H4 (cell line): ENCODE measurements at places on chromosomes 11 and 22. TPM values are rescaled to one million over a fixed set of nuclear protein-coding genes. Genes with fewer than 3 reads are reported as not detected.

Gene MUC6
- total RNA-seq, result not detected in 2 replicates

Gene ACTN3
- total RNA-seq, result not detected in 2 replicates

Gene OR10A2
- total RNA-seq, result not detected in 2 replicates

Gene CSKMT
- 7.0 and 8.4 TPM in 2 replicates for total RNA-seq

Gene TRPC6
- 0.02 TPM in 1 of 2 replicates, not detected in the other for total RNA-seq

Gene IFITM1
- total RNA-seq, result 179 TPM in 2 replicates

Gene FCHSD2
- 3.7 and 5.0 TPM in 2 replicates for total RNA-seq

Gene OR8G1
- not detected in 2 replicates for total RNA-seq

Gene PRR5
- 4.7 and 5.0 TPM in 2 replicates for total RNA-seq

Gene CCDC86
- total RNA-seq, result 12.4 and 12.7 TPM in 2 replicates

Gene NRXN2
- total RNA-seq, result 0.17 and 0.35 TPM in 2 replicates

GRCh38 chr22:21698430-21699329 lies 32.9 kb downstream of the PPIL2 start:
- no peak for DNase-seq

- DNase-seq, result no peak
Observed at GRCh38 chr11:60835534-60835846, 6.4 kb upstream of the CCDC86 start.

DNA sequence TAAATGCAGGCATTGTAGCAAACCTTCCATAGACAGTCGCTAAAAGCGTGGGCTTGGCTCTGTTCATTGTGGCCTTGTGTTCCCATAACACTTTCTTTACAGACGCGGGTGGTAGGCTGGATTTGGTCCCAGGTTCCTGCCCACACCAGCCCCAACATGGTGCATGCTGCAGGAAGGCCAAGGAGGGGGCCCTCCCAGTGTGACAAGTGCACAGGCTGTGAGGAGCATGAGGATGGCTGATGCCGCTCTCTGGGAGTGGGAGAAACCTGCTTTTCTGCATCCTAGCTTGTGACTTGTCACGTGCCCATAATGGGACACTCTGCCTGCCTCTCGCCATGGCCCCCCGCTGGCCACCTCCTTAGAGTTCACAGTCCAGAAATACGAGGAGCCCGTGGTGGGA lies 161.8 kb upstream of the B3GAT1 start:
- DNase-seq, result no peak

GRCh38 chr11:34585735-34586487 lies 35.0 kb upstream of the EHF start:
- peak; percentile 63 for DNase-seq

DNA sequence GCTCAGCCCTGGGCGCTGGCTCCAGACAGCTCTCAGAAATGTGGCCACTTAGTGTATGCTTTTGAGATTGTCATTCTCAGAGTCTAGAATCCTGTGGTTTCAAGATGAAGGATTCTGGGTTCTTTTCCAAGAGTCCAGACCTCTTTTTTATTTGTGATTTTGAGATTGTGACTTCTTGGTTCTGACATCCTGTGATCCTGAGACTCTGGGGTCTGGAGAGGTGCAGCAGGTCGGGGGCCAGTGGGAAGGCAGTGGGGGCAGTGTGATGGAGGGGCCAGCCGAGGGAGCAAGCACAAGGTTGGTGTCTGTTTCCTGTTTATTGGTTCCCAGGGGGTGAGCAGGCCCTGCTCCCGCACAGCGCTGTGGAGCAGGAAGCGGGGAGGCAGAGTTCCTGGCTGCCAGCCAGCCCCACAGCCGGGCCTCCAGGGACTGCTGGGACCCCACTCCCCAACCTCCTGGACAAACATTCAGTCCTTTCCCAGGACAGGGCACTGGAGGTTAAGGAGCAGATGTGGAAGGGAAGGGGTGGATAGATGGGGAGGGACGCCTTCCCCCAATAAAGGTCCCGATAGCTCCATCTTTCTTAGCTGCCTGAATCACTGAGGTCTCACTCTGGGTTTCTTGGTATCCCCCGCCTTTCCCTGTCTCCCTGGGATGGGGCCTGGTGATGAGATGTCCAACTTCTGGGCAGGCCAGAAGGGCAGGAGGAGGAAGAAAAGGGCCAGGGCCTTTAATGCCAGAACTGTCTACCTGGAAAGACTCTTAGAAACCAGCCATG lies 13.7 kb downstream of the ARHGEF17 start:
- peak; percentile 69 for DNase-seq

DNA sequence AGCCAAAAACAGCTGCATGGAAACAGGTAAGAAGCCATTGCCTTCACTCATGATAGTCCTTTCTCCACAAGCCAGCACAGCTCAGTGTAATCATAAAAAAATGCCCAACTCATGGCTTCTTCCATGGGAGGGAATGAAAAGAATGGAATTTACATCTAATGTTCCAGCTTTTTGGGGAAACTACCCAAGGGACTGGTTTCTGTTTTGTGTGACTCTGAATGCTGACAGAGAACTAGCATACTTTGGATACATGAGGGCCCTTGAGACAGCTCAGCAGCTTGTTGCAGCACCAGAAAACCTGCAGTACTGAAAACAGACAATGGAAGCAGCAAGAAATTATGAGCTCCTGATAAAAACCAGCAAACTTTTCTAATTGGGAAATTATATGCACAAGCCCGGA lies 24.2 kb upstream of the HORMAD2 start:
- DNase-seq, result no peak

- no peak for DNase-seq
Observed at GRCh38 chr11:104764710-104765045, 133.6 kb downstream of the CASP12 start.

GRCh38 chr22:47300698-47301405 lies 538.4 kb downstream of the TBC1D22A start:
- DNase-seq, result no peak

GRCh38 chr22:40329466-40329865 lies 16.8 kb upstream of the ADSL start:
- DNase-seq, result no peak

DNA sequence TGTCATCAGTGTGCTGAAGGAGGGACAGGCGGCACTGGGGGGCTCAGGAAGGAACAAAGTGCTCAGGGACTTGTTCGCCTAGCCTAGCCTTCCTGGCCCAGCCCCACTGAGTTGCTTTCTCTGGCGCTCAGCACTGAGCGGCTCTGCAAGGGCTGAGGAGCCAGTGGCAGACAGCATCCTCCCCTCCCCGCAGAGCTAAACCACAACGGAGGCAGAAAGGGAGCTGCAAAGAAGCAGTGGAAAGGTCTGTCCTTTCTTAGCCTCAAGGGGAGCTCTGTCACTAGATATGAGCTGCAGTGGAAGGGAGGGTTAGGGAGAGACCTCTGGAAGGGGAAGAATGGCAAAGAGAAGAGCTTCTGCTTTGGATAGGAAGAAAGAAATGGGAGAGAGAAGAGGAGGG lies 89.7 kb upstream of the PHOX2A start:
- DNase-seq, result no peak

DNA sequence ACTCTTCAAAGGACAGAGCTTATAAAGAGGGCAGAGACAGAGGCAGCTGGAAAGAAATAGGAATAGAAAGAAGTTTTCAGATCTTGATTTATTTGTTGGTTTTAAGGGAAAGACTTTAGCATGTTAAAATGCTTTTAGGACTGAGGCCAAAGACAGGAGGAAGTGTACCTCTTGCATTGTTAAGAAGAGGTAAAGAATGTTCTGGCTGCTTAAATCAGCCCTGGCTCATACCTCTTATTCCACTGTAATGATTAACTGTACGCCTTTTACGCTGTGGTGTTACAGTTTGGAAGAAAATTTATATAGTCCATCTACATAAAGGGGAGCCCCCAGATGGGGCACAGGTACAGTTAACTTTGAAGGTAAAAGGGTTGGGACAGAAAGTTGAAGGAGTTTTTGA lies 10.1 kb upstream of the MPZL2 start:
- DNase-seq, result no peak

DNA sequence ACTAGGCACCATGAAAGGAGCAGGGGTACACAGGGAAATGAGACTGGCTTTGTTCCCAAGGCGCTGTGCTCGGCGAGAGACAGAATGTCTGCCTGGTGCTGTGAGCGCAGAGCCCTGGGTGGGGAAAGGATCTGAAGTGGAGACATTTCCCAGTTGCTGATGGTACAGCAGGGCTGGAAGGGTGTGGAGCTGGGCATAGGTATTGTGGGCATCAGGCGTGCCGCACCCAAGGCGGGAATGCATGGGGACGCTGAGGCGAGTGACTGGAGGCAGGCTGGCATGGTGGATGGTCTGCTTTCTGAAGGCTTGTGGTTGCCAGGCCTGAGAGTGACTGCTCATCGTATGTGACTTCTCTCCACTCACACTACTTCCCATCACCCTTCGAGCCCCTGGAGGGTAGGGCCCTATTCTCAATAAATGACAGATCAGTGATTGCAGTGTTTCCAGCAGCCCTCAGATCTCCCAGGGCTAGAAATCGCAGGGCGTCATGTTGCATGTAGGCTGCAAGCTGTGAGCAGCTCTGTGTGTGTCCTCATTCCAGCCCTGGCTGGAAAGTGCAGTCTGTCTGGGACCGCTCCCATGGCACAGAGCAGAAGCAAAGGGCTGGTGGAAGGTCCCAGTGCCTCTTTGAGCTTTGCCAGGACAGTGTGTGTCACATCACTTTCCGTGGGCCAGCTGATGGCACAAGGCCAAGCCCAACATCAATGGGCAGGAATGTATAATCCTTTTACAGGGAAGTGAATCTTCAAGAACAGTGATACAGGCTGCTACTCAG lies 67.7 kb downstream of the TBC1D22A start:
- DNase-seq, result no peak

- DNase-seq, result peak; percentile 81
Observed at GRCh38 chr11:29159552-29160465, 857.0 kb downstream of the KCNA4 start.

DNA sequence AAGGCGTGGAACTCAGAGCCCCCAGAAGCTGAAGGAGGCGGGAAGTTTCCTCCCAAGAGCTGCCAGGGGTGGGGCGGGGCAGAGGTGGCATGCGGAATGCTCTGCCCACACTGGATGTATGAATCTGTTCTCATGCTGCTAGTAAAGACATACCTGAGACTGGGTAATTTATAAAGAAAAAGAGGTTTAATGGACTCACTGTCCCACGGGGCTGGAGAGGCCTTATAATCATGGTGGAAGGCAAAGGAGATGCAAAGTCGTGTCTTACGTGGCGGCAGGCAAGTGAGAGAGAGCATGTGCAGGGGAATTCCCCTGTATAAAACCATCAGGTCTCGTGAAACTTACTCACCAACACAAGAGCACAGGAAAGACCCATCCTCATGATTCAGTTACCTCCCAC lies 57.6 kb downstream of the SMIM38 start:
- no peak for DNase-seq

DNA sequence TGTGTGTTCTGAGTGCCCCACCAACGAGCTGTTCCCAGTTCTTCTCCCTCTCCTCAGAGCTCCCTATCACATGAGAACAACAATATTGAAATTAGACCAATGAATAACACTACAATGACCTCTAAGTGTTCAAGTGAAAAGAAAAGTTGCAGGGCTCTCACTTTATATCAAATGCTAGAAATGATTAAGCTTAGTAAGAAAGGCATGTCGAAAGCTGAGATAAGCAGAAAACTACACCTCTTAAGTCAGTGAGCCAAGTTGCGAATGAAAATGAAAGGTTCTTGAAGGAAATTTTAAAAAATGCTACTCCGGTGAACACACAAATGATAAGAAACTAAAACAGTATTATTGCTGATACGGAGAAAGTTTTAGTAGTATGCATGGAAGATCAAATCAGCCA lies 199.8 kb downstream of the GUCY1A2 start:
- no peak for DNase-seq

DNA sequence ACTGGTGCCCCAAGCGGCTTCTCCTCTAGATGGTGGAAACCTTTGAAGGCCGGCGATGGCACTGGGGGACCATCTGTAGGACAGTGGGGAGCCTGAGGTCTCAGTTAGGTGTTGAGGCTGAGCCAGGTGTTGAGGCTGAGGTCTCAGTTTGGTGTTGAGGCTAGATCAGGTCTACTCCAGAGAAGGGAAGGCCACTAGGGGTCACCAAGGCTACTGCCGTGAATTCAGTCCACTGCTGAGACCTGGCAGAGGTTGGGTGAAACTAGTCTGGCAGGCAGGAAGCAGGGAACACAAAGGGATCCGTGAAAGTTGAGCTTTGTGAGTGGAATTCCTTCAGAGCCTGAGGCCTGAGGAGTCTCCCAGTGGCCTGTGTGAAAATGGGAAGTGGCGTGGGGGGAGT lies 123.8 kb upstream of the FGF3 start:
- DNase-seq, result no peak

DNA sequence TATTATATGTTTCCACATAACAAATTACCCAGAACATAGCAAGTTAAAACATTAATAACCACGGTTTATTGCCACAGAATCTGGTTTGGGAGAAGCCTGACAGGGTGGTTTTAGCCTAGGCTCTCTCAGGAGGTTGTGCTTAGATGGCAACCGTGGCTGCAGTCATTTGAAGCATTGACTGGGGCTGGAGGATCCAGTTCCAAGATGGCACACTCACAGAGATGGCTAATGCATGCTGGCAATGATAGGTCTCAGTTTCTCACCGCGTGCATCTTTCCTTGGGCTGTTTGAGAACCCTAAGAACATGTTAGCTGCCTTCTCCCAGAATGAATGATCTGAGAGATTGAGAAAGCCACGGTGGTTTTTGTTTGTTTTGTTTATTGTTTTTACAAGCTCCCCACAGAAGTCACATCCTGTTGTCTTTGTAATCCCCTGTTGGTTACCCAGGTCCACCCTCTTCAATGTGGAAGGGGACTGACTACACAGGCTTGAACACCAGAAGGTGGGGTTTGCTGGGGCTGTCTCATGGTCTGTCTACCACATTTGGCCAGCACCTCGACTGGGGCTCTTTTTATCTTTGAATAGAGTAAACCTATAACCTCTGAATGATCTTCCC lies 36.6 kb upstream of the GRAMD1B start:
- no peak for DNase-seq
